HFF-Myc (cell line): ENCODE measurements at places on chromosomes 1 and 21.

- peak; percentile 44 for DNase-seq
These were observed 19.4 kb downstream of the ENO1 start for GRCh38 chr1:8858888-8859706.

GRCh38 chr1:178513278-178513983 lies 522 bp downstream of the TEX35 start:
- no peak for DNase-seq

GRCh38 chr1:87728169-87728568 lies 399.5 kb downstream of the LMO4 start:
- no peak for DNase-seq

- no peak for DNase-seq
These were observed 2.7 kb upstream of the ACTRT2 start for GRCh38 chr1:3018576-3018975.

DNA sequence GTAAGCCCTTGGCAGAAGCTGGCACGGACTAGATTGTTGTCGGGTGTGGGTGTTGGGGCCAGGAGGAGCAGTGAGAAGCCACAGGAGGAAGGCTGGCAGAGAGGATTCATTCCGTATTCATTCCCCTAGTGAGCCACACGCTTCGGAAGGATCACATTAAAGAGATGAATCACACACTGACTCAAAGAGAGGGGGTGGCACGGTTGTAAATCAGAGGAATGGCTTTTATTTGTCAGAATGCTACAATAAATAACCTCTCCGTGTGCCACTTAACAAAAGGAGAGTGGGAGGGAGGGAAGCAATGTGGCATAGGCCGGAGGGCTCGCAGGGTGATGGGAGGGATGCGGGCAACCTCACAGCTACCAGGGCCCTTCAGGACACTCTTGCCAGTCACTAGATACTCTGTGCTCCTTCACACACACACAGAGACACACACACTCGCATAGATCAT lies 135.5 kb downstream of the HIVEP3 start:
- peak; percentile 72 for DNase-seq
